ENCODE measurements at places on chromosomes 11 and 22.

DNA sequence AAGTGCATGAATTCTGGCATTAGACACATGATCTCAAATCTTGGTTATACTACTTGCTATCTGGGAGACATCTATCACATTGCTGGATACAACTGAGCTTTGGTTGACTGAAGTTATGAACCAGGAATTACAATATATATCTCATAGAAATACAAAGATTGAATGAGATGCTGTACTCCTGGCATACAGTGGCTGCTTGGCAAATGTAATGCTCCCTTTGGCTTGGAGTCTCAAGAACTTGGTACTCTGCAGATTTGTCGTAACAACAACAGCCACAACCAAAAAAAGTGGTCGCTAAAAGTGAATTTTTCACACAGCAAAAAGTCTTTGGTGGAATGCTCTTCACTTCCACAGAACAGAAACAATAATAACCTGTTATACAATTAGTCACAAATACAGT lies 1082.6 kb downstream of the DLG2 start:
- DNase-seq: no peak

- DNase-seq: no peak
Observed at GRCh38 chr22:30191040-30191701, 55.4 kb downstream of the LIF start.

GRCh38 chr11:76124905-76125770 lies 81.2 kb downstream of the WNT11 start:
- no peak for DNase-seq

DNA sequence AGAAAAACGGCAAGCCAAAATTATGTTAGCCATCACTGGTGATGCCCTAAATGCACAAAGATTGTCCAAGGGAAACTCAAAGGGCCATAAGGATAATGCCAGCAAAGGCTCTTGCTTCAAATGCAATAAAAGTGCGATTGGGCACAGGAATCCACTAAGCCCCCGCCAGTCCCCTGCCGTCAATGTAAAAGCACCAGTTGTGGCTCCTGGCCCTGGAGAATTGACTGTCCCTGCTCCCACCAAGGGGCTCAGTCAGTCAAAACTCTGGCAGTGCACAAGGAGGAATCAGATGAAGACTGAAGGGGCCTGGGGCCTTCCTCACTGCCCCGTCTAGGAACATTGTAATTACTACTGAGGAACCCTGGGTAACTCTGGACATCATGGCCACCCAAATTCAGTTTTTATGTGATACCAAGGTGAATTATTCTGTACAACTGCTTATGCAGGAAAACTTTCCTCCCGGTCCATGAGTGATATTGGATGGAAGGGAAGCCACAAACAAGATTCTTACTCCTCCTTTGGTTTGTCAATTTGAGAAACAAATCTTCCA lies 85.6 kb downstream of the PIWIL4 start:
- no peak for DNase-seq

GRCh38 chr11:68053981-68054812 lies 15.4 kb downstream of the TCIRG1 start:
- no peak for DNase-seq

GRCh38 chr11:355581-356458 lies 13.5 kb upstream of the B4GALNT4 start:
- peak; percentile 77 for DNase-seq

DNA sequence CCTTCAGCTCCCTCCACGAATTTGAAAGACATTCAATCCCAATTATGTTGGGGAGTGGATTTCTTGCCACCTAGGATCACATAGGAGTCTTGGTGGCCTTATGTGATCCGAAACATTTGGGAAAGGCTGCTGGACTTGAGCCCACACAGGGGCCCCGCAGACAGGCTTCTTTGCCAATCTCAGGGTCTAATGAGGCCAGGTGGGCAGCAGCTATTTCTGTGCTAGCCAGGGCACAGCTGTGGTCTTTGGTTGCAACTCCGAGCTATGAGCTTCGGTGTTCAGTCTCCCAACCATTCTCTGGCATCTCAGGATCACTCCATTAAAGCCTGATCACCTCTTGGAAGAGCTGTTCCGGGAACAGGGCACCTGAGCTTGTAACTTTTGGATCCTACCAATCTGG lies 84.4 kb downstream of the TP53I11 start:
- no peak for DNase-seq

GRCh38 chr11:131136486-131136885 lies 220.2 kb upstream of the SNX19 start:
- DNase-seq: no peak

DNA sequence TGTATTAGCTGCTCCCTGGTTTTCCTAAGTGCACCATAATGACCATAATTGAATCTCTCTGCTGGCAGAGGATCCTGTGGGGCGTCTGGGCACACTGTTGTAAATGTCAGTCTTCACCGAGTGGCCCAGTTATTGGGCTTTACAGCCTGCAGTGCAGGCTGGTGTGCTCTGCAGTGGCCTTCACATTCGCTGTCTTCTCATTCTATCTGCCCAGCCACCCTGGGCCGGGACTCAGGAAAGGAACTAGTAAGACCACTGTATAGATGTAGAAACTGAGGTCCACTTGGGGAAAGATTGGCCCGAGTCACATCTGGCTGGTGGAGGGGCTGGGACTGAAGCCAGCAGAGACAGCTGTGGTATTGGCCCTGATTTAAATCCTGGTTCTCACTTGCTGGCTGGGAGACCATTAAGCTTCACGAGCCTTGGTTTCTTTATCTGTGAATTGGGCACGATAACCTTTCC lies 49.3 kb downstream of the TSPAN18 start:
- DNase-seq: no peak

DNA sequence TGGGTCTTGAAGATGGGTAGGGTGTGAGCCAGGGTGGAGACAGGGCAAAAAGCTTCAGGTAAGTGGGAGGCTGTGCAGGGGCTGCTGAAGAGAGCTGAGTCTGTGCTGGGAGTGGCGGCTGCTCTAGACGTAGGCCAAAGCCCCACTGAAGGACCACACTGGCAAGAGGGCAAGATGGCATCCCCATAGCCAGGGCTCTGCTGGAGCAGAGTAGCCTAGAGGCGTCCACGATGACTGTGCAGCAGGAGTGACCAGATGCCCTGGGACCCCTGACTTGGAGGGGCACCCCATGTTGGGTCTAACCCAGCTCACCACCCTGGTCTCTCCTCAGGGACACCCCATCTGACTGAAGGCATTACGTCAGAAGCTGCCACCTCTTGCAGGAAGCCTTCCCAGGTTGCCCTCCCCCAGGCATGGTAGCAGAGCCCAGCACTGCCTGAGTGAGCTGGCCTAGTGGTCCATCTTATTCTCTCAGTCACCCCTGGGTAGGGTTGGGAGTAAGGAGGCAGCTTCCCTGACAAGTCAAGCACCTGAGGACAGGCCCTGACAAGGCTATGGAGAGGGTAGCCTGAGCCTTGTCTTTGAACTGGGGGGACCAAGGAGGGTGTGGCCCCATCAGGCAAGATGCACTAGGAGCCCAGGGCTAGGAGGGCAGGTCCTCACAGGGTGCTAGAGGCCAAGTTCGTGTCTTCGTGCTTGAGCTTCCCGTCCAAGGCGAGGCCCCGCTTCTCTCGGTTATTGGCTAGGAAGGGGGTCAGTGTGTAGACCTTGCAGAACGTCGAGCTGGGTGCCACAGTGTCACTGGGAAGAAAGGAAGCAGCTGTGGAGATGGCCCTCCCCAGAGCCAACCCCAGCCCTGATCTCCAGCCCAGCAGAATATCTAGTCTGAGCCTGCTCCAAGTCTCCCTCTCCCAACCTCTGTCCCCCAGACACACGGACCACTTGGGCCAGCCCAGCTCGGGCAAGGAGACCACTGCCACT lies 33.1 kb downstream of the TPBGL start:
- DNase-seq: no peak

DNA sequence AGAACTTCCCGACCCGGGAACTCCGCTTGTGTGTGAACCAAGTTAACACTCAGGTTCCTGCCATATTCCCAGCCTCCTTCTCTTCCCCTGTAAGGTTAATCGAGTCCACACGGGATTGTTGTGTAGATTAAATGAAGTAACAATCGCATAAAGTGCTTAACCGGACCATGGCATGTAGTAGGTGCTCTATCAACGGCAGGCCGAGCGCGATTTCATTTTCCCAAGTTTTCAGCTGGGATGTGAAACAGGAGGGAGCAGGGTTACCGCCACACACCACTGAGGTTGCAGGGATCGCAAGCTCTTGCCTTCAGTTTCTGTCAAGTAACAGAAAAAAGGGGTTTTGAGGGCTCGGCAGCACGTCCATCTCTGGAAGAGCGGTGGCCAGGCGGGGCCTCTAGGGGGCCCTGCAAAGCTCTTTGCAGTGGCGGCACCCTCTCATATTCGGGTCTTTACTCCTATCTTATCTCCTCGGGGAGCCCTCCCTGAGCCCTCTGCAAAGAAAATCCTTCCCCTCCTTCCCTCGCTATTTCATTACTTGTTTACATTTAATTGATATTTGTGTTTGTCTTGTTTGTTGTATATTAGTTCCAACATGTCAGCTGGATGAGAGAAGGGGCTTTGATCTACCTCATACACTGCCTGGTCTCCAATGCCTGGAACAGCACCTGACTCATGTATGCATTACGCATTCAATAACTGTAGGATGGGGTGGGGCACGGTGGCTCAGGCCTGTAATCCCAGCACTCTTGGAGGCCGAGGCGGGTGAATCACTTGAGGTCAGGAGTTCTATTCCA lies 816 bp upstream of the PLEKHA7 start:
- DNase-seq: no peak

- no peak for DNase-seq
Observed at GRCh38 chr11:64291752-64292459, 804 bp downstream of the KCNK4 start.

DNA sequence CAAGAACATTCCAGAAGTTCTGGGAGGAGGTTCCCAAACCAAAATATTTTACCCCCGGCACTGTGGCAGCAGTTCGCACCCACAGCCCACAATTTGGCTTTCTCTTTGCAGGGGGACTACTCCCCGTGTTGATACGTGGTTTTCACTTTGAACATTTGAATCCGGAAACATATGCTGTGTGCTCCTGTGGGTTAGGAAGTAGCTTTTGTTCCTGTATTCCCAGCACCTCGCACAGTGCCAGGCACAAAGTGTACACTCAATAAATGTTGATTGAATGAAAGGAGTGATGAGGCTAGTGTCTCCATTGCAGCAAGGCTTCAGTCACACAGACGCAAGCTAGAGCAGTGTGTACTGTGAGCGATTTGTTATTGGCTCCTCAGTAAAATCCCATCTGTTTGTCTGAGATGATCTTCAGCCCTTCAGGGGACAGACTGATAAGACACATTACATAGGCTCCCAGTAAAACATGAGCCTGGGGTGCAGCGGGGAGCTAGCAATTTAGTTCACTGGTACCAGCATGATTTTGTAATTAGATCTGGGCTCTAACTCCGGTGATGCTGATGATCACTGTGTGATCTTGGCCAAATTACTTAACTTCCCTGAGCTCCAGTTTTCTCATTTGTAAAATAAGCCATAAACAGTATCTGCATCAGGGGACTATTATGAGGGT lies 2.2 kb downstream of the LAYN start:
- DNase-seq: no peak

DNA sequence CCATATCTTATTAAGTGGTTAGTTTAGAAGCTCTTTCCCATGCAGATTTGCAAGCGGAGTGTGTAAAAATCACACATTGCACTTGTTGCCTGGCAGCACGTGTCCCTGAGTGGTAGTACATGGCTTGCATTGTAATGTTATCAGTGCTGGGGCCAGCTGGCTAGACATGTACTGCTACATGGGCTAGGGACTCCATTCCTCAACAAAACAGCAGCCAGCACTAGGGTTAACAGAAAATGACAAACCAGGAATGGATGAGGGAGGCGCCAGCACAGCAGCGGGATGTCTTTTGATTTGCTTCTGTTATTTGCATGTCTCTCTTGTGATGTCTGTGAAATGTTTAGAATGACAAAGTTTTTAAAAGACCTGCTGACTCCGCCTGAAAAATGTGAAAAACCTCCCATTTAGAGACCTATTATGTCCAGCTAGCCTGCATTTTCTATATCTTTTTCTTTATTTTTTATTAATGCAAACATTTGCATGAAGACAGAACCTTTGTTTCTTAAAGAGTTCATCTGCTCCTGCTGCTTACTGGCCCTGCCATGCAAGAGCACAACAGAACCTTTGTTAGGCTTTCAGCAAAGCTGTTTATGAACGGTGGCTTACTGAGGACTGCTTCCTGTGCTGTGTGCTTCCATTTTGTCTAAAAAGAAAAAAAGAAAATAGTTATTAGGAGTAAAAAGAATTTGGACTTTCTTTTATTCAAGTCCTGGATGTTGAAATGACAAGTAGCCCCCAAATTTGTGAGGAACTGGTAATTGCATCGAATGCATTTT lies 40.7 kb downstream of the CSTPP1 start:
- no peak for DNase-seq

GRCh38 chr11:109968299-109968698 lies 124.9 kb upstream of the ZC3H12C start:
- DNase-seq: no peak

GRCh38 chr11:94741022-94741679 lies 27.0 kb upstream of the AMOTL1 start:
- no peak for DNase-seq

GRCh38 chr22:50151571-50152537 lies 18.7 kb upstream of the PANX2 start:
- DNase-seq: no peak

DNA sequence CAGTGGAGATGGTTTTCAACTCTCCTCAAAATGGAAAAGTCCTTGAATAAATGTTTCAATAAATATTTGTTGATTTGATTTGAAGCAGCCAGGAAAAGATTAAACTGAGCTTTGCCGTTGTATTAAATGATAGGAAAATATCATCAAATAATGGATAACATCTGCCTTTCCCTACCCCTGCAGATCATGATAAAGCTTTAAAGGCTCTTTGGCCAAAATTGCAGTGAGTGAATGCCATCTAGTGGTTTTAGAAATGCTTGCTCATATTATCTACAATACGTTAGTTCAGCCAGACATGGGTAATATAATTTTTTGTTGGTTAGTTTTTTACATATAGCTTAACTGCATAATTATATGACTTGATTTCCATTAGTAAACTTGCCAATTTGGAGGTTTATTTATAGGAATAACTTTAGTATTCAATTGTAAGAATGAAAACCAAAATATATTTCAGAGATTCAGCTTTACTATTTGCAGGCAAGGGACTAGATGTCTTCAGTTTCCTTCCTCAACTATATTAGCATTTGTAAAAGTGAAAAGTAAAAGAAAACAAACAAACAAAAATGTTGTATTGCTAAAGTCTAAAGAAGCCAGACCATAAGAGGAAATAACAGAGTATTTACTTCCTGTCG lies 159.2 kb downstream of the MSANTD4 start:
- no peak for DNase-seq

- DNase-seq: no peak
Observed at GRCh38 chr11:33942954-33943353, 51.1 kb upstream of the LMO2 start.

GRCh38 chr22:20412474-20413216 lies 18.7 kb downstream of the ZNF74 start:
- DNase-seq: no peak

GRCh38 chr11:68710409-68710808 lies 26.1 kb downstream of the GAL start:
- no peak for DNase-seq

- DNase-seq: no peak
Observed at GRCh38 chr11:26780376-26781085, 58.7 kb upstream of the SLC5A12 start.

GRCh38 chr22:17007852-17008731 lies at the start of gene GAB4:
Gene GAB4, minus strand, starts transcription at chr22:17008222. Its CDS starts 108 bp downstream, at chr22:17008114.
- DNase-seq: no peak
